ENCODE measurements at places on chromosomes 4 and X.

DNA sequence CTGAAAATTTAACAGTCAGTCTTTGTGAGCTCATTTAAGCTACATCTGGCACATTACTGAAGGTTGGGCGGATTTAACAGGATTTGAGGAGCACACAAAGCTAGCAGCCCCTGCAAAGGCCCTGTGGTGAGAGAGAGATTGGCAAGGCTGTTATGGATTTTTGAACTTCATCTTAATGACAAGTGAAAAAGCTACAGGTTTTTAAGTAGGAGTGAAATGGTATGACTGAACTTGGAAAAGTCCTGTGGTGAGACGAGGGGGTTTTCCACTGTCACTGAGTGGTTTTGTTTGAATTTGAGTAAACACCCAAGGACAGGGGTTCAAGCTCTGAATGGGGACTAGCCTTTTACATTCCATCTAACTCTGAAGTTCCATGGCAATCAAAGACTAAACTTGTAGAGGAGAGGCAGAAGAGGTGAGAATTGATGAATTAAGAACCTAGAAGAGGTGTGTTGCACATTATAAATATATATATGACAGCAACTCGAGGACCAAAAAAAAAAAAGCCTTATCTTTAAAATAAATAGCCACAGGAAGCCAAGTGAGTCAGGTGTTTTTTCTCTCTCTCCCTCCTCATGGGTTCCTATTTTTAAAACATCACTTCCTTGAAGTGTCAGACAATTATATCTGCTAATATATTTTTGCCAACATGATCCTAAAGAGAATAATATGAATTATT is 47.8 kb upstream of the CLNK start:
- DNase-seq = no peak

GRCh38 chr4:123785538-123785937 is 388.9 kb downstream of the SPRY1 start:
- no peak for DNase-seq

- DNase-seq = no peak
Measured at GRCh38 chr4:1515156-1515555, 108.9 kb upstream of the NKX1-1 start.

- DNase-seq = no peak
Measured at GRCh38 chr4:74056858-74057562, 18.5 kb upstream of the CXCL3 start.

GRCh38 chr4:142566777-142567176 is 279.3 kb downstream of the INPP4B start:
- no peak for DNase-seq

DNA sequence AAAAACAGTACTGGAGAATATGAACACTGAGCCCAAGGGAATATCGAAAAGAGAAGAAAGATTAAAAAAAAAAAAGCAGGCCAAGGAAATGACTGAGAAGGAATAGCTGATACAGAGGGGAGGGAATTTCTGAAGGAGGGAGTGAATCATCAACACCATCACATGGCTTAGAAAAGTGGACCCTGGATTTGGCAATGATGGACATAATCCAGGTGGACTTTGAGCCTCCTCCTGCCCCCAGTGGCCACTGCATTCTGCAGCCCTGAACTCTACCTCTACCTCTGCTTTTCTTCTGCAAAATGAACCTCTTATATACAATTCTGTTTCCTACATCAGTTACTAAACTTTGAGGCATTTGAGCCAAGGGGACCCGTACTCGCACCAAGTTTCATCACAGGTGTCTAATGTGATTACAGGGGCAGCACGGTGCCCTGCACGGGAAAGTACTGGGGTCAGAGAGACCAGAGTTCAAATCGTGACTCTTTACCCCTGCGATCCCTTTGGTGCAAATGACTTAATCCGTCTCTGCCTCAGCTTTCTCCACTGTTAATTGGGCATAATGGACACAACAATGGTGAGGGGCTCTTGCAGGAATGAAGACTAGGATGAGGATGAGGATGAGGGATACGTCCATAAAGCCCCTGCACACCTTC is 1.1 kb downstream of the OCIAD2 start:
- no peak for DNase-seq

GRCh38 chr4:126247409-126247808 is 932.7 kb downstream of the FAT4 start:
- DNase-seq = no peak

DNA sequence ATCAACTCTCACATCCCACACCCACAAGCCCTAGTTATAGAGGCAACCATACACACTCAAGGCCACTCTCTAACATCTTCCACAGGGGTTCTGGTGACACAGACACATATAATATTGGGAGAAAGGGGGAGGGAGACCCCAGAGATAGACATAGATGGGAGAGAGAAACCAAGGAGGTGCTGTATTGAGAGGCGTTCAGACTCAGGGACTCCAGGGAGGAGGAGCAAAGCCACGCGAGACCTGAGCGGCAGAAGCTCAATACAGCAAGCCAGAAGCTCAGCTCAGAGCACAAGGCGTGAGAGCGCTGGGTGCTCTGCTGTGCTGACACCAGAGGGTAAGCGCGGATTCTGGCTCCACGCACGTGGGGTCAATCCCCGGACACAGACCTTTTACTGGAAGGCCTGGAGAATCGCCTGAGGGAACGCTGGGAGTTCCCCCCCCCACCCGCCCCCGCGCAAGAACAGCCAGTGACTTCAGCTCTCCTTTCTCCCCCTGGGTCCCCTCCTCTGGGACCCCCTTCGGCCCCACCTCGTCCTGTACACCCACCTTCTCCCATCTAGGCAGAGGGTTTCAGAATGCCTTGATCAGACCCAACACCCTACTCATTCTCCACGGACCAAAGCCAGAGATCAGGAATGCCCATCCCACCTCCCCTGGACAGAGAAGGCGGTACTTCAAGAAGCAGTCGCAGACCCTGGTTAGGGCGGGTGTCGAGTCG is 8.7 kb downstream of the MSX1 start:
- no peak for DNase-seq

DNA sequence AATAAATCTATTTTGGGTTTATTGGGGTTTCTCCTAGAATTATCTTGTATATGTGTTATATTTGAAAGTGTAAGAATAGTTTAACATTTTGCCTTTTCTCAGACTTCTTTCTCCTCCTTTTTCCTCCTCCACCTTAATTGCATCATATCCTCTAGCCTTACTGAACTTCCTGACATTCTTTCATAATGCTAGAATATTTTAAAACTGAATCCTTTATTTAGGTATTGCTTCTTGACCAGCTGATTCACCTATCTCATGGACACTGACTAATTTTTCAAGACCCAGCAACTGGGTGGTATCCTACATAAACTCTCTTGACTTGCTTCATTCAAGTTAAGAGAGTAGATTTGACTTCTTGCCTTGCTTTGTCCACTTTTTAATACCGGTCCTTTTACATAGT is 1508.9 kb downstream of the STIM2 start:
- DNase-seq = no peak

DNA sequence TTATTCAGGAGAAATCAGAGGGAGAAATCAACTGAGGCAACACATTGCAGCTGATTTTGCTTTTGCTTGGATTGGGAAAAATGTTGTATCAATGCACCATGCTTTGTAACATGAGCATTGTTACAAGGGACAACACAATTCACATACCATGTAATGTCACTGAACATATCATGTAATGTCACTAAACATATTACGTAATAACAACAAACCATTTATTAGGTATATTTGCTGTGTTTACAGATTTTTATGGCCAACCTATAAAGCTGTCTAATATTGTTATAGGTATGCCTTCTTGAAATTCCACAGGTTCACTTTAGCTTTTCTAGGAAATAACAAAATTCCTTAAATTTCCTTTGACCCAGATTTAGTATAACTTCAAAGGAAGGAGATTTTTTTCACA is 5.0 kb upstream of the HERC3 start:
- DNase-seq = no peak

GRCh38 chr4:145625677-145626622 is 6.8 kb downstream of the MMAA start:
- no peak for DNase-seq

Data from stimulated activated CD8-positive, alpha-beta memory T cell treated with anti-CD3 and anti-CD28 coated beads, Interleukin-7, amount 100 ng/mL, for 1 hour (primary cell).